ENCODE measurements at places on chromosomes 5 and 9. TPM values are rescaled to one million over a fixed set of nuclear protein-coding genes. Genes with fewer than 3 reads are reported as not detected.

The ARRDC3 gene
- 41.6 TPM for total RNA-seq

The PARP8 gene
- total RNA-seq, result 24.5 TPM

The RANBP6 gene
- total RNA-seq, result 13.9 TPM

The DOCK2 gene
- 0.42 TPM for total RNA-seq

The EIF4E1B gene
- not detected for total RNA-seq

The PRDM12 gene
- total RNA-seq, result 0.29 TPM
